Panc1 (cell line): ENCODE measurements at places on chromosomes 4 and X. TPM values are rescaled to one million over a fixed set of nuclear protein-coding genes. Genes with fewer than 3 reads are reported as not detected.

RHOXF1 gene
- 0.41 TPM for total RNA-seq

SLC6A14 gene
- 0.03 TPM for total RNA-seq

GRCh38 chrX:130351567-130351966 is 11.8 kb downstream of the SLC25A14 start:
- DNase-seq: no peak

GRCh38 chr4:2907706-2908293 is 55.4 kb downstream of the NOP14 start:
- no peak for DNase-seq
